ENCODE measurements at places on chromosomes 3 and 15.

- H3K4me3 ChIP-seq = no peak overlapping the region
- peaks cover 15% of the 10 kb centered on the region for H3K4me1 ChIP-seq
- peak; percentile 34 for DNase-seq
Measured at GRCh38 chr3:56702490-56703315, 19.6 kb upstream of the TASOR start.

DNA sequence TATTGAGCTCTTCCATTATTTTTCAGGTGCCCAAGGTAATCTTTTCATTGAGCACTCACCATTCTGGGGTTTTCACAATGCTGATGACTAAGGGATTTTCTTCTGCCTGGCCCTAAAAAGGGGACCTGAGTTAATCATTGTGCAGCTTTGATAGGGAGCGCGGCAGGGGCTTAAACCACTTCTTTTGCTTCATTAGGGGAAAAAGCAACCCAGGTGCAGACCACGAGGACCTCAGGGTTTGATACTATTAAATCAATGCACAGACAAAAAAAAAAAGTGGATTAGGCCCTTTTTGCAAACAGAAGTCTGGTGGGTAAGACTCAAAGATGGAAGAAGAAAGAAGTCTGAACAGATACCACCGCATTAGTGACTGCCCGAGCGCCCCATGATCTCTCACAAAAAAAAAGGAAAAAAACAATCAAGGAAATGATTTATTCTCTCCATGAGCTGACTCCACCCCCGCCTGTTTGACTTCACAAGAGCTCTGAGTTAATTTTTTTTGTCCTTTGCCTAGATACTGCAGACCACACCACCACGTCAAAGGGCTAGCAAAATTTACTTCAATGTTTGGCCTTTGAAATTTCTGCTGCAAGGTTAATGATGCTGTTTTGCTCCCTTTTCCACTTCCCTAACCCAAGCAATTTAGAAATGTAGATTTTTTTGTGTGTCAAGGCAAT lies 78.0 kb upstream of the FEZF2 start:
- no peak overlapping the region for H3K27ac ChIP-seq
- peaks cover 8% of the 10 kb centered on the region for H3K4me1 ChIP-seq
- no peak overlapping the region for H3K4me3 ChIP-seq
- DNase-seq = peak; percentile 29
- no peaks in the 10 kb centered on the region for H3K36me3 ChIP-seq

- no peaks in the 10 kb centered on the region for H3K36me3 ChIP-seq
- H3K4me3 ChIP-seq = no peak overlapping the region
- H3K4me1 ChIP-seq = no peaks in the 10 kb centered on the region
- no peak for DNase-seq
- no peak overlapping the region for H3K27ac ChIP-seq
- H3K27me3 ChIP-seq = no peaks in the 10 kb centered on the region
Measured at GRCh38 chr3:146065573-146066006, 95.4 kb downstream of the PLOD2 start.

- H3K27me3 ChIP-seq = no peaks in the 10 kb centered on the region
- no peak overlapping the region for H3K4me3 ChIP-seq
- no peaks in the 10 kb centered on the region for H3K4me1 ChIP-seq
- no peak for DNase-seq
Measured at GRCh38 chr3:112397556-112397955, 64.6 kb downstream of the CD200 start.

DNA sequence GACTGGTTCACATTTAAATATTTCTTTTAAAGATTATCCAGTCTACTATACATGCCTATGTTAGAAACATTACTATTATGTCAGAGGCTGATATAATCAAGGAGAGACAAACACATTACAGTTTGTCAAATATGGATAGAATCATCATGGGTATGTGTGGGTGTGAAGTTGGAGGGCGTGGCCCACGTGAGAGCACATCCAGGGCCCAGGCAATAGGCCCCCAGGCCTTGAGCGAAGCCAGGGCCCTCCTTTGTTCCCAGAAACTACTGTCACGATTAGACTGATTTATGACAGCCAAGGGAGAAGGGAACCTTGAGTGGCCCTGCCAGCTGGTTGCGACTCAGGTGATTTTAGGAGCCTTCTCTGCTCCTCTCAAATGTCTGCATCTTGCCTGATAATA lies 26.9 kb upstream of the LDHAL6B start:
- H3K4me3 ChIP-seq = no peak overlapping the region
- DNase-seq = no peak
- H3K27ac ChIP-seq = no peak overlapping the region
- H3K4me1 ChIP-seq = no peaks in the 10 kb centered on the region
- H3K36me3 ChIP-seq = no peaks in the 10 kb centered on the region

DNA sequence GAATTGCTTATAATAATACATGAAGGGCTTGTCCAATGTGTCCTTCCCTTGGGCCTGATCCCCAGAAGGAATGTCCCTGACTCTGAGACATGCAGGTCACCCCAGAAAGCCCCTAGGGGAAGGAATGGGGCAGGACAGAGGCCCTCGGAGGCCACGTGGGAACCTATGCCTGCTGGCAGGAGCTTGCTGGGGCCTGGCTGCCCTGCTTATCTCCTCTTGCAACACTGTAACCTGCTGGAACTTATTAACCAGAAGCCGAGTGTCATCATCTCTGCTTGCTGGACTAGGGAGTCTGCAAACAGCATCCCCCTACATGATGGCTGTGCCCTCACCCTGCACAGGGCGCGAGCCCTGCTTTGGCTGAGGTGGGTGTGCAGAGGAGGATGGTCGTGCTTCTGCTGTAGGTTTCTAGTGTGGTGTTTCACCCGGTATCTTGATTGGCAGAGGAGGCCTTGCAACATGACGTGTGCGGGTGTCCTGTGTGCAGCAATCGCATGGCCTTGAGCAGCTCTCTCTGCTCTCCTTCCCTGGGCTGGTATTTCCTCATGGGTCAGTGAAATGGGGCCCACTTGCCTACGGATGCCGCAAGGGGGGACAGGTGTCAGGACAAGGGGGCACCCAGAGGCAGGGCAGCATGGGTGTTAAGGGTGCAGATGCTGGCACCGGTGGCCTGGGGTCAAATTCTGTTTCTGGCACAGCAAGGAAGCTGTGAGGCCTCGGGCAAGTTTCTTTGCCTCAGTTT lies 5.0 kb downstream of the CHST13 start:
- H3K36me3 ChIP-seq = no peaks in the 10 kb centered on the region
- H3K27me3 ChIP-seq = no peaks in the 10 kb centered on the region
- H3K27ac ChIP-seq = no peak overlapping the region
- no peak overlapping the region for H3K4me3 ChIP-seq
- no peaks in the 10 kb centered on the region for H3K4me1 ChIP-seq
- no peak for DNase-seq

- no peaks in the 10 kb centered on the region for H3K27me3 ChIP-seq
- H3K4me3 ChIP-seq = no peak overlapping the region
- H3K4me1 ChIP-seq = no peaks in the 10 kb centered on the region
- no peak for DNase-seq
- no peak overlapping the region for H3K27ac ChIP-seq
Measured at GRCh38 chr15:82880704-82881103, 71.3 kb downstream of the WHAMM start.

DNA sequence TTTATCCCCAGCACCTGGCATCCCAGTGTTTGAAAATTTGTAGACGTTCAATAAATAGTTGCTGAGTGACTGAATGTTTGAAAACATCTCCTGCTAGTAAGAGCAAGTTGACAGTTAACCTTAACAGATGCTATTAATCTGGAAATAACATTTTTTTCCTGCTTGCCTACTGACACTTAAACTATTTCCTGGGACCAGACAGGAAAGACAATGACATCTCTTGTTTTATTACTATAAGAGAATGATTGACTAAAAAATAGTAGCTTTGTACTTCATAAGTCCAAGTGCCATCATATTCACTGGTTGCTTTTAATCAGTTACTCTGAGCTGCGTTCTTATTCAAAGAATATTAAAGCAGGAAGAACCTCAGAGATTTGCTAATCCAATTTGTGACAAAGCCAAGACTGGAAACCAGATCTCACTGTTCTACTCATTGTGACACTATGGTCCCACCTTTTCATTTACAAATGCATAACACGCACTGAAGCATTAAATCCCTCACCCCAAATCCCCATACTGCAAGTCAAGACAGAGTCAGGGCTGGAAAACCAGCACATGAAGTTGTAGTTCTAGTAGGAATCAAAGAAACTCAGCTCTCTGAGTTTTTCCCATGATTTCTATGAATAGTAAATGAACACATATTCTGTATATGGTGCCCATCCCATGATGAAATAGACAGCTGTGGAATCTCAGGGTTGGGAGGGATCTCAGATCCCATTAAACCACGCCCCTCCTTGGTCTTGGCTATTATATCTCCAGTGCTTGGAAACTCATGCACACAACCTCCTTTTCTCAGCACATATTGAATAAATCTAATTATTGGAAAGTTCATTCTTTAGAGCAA lies 212.7 kb upstream of the P2RY1 start:
- no peaks in the 10 kb centered on the region for H3K27me3 ChIP-seq
- H3K4me1 ChIP-seq = no peaks in the 10 kb centered on the region
- H3K36me3 ChIP-seq = no peaks in the 10 kb centered on the region
- H3K27ac ChIP-seq = no peak overlapping the region
- no peak for DNase-seq
- no peak overlapping the region for H3K4me3 ChIP-seq

GRCh38 chr3:182697345-182697919 lies 95.9 kb upstream of the ATP11B start:
- H3K4me3 ChIP-seq = no peak overlapping the region
- no peak overlapping the region for H3K27ac ChIP-seq
- H3K36me3 ChIP-seq = no peaks in the 10 kb centered on the region
- no peak for DNase-seq
- H3K4me1 ChIP-seq = no peaks in the 10 kb centered on the region

DNA sequence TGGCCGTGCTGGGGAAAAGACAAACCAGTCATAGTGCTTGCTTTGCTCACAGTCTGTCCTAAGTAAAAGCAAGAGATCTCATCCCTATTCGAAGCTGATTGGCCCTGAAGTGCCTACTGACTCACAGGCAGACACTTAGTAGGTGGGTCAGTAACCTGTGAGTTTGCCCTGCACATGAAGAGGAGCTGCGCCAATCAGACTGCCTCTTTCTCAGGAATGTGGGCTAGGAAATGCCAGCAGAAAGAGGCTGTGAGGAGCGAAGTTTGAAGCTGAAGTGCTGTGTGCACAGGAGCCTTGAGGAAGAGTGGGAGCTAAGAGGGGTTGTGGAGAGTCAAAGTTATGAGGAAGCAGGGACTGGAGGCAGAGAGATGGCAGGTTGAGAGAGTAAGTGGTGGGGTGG lies 126.8 kb downstream of the IL20RB start:
- no peaks in the 10 kb centered on the region for H3K27me3 ChIP-seq
- H3K36me3 ChIP-seq = no peaks in the 10 kb centered on the region
- no peak overlapping the region for H3K4me3 ChIP-seq
- DNase-seq = no peak
